T-helper 9 cell (primary cell): ENCODE measurements at places on chromosomes 12 and 14.
A peak's percentile ranks its signal among the peaks of the same experiment; 100 is the strongest.

DNA sequence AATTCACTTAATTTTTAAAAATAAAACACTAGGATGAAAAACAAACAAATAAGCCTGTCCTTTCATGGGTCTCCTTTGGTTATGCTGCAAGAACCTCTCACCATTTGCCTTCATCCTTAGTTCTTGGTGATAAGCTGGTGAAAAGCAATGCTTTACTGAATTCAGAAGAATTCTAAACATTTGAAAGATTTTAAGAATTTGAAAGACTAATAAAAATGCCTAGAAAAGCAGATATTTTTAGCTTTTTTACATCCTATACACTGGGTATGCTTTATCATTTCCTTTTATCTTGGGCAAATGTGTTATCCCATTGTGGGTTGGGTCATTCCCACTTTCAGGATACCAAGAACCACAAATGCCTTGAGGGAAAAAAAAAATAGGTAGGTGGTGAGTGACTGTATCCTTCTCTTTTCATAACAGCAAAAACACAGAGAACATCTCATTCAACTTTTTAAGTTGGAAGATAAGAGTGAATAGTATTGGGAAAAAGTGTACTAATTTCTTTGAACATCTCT lies 197.1 kb upstream of the ABCD2 start:
- DNase-seq, result no peak

GRCh38 chr12:12807970-12808702 lies 5.0 kb upstream of the DDX47 start:
- DNase-seq, result peak; percentile 34

- no peak for DNase-seq
These were observed 59.6 kb upstream of the NCOR2 start for GRCh38 chr12:124626971-124627411.

GRCh38 chr12:49264466-49264872 lies 413 bp upstream of the TUBA1C start:
- peak; percentile 35 for DNase-seq

DNA sequence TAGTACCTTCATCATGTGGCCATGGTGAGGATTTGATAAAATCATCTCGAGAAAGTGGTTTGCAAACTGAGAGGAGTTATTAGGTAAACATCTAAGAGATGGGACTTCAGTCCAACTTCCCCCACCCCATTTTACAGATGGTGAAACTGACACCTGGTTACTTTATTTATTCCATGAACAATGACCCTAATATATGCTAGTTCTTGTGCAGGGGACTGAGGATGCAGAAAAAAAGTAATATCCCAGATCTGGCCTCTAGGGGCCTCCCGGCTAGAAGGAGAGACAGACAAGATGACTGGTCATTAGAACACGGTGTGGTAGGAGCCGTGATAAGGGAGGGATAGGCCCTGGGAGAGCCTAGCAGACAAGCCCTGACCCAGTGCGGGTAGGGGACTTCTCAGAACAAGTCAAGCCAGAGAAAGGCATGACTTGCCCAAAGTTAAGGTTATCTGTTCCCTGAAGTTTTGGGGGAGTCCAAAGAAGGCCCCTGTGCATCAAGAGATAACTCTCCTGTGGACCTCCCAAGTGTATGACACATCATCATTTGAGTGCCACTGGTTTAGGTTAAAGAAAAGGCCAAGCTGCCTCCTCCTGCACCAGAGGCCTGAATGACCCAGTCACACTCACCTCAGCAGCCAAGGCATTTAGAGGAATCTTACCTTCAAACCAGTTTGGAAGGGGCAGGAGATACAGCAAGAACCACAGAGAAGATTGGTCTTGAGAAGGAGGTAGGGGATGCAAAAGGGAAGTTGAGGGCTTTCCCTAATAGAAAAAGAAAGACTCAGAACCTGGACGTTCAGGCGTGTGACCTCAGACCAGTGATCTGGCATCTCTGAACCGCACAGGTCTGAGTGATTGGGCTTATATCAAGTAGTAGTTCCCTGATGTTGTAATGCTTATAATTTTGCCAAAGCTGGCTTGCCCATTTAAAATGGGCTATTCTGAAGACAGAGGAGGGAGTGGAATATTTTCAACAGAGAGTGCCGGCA lies 1.6 kb downstream of the CMKLR1 start:
- DNase-seq, result no peak

DNA sequence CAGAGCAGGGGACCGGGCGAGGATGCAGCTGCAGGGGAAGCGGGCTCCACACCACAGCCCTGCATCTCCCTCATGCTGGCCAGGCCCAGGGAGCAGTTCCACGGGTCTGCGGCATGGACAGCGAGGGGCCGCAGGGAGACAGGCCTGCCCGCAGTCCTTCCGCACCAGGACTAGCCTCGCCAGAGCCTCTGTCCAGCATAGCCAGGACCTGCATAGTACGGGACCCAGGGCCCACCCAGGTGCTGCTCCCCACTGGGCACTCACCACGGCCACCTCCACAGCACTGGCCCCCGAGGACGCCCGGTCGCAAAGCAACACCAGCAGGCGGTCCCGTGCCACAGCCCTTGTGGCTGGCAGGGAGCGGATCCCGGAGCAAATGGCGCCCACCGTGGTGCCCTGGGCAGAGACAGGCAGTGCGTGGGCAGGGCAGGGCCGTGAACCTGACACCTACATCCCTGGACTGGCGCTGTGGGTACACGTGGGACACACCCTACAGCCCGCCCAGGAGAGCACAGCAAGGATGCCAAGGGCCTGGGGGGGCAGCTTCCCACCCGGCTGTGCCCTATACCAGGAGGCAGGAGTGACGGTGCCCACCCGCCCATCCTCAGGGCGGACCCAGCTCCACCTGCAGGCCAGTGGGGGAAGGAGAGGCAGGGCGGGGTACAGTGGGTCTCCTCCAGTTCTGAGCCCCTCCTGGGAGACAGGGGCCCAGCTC lies 23.8 kb downstream of the JAG2 start:
- DNase-seq, result no peak

GRCh38 chr12:130545475-130545874 lies 170.6 kb downstream of the RIMBP2 start:
- no peak for DNase-seq

DNA sequence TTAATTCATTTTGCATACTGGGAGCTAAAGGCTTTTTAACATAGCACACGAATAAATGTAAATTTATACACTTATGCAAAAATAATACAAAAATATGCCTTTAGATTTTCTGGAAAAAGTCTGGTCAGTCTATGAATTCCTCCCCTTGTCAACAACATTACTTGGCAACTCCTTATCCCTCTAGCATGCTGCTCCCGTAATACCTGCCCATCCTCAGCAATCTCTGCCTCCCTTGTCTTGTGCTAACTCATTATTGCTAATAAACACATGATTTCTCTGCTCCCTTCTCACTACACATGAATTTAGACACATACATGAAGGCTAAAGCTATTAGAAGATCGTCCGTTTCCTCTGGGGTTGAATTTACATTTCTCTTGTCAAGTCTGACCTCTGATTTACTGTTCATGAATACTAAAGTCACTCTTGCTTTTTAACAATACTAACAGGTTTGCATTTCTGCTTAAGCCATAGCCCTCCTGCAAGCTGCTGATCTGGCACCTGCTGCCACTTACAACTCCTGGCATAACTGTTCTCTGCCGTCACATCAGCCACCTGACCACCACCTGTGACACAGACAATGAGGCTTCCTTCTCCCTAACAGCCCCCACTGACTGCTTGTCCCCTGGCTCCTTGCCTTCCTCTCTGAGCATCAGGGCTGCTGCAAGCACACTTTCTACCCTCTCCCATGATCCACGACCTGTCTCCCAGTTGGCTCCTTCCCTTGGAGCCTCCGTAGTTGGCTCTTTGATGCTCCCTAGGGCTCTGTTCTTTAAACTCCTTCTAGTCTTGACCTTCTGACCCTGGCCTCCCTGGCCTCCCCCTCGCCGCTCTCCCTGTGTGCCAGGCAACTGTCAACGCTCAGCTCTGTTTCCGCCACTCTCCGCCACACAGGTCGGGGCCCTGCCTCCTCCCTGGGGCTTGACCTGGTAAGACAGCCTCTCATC lies 177.6 kb downstream of the CALM1 start:
- no peak for DNase-seq

- DNase-seq, result no peak
These were observed 19.5 kb upstream of the GAS2L3 start for GRCh38 chr12:100553936-100554335.

DNA sequence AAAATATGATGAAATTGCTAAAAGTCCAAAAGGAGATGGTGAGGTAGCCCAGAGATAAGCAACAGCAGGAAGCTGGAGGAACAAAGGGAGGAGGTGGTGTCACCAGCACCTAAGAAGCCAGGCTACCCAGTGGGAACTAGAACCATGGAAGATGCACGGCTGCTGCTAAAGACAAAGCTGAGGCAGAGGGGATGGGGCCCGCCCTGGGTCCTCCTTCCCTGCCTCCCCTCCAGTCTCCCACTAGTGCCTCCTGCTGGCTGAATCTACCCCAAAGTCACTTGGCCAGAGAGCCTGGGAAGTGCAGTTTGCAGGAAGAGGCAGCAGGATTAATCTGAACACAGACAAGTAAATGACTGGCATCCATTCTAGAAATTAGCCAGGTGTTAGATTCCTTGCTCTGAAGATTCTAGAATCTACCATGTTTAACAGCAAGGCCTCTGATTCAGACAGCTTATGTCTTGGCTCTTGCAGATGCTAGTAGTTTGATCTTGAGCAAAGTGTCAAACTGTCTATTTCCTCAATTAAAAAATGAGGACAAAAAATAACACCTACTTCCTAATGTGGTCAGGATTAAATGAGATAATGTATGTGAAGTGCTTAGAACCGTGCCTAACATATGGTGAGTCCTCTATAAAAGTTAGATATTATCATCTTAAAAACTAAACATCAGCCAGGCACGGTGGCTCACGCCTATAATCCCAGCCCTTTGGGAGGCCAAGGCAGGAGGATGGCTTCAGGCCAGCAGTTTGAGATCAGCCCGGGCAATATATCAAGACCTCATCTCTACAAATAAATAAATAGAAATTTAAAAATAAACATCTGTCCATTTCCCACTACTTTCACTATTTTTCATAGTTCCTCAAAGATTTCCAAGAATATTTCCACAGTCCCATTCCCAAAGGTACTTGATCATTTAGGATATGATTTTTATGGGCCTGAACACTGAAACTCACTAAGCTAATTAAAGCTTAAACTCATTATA lies 5.8 kb upstream of the LRP10 start:
- no peak for DNase-seq

DNA sequence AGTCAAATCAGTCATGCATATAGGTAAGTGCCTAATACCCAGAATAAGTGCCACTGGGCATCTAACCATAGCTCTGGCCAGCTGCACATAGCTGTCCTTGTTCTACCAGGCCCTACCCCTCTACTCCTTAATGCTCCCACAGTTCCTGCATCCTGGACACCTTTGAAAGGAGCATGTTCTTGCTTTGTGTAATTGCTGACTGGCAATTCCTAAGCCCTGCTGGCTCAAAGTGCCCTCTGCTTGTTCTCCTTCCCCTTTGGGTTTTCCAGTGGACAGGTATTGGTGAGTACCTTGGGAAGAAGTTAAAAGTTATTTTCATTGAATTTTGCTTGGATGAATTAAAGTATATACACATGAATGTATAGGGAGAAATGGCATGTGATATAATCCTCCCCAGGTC lies 516.4 kb downstream of the ETNK1 start:
- DNase-seq, result no peak

- no peak for DNase-seq
These were observed 129.1 kb downstream of the KITLG start for GRCh38 chr12:88451205-88451604.

- DNase-seq, result no peak
These were observed 1.0 kb downstream of the FAIM2 start for GRCh38 chr12:49902399-49903350.
